ENCODE measurements at places on chromosomes 2 and 18.

- DNase-seq = no peak
Observed at GRCh38 chr2:168652997-168653921, 149.2 kb upstream of the NOSTRIN start.

DNA sequence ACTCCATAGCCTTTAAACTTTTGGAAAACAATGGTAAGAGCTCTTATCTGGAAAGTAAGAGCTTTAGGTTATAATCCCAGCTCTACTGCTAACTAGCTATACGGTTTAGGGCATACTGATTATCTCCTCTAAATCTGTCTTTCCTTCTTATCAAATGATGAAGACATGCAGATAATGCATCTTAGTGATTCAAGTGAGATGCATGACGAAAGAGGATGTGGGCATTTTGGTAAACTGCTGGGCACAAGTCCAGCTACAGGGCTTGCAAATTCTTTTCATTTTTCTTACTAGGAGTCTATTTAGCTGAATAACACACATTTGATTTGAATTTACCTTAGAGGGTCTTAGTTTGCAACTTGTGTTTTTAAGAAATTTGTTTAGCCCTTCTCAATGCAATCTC, 1604.8 kb upstream of the ZEB2 start:
- DNase-seq = no peak

DNA sequence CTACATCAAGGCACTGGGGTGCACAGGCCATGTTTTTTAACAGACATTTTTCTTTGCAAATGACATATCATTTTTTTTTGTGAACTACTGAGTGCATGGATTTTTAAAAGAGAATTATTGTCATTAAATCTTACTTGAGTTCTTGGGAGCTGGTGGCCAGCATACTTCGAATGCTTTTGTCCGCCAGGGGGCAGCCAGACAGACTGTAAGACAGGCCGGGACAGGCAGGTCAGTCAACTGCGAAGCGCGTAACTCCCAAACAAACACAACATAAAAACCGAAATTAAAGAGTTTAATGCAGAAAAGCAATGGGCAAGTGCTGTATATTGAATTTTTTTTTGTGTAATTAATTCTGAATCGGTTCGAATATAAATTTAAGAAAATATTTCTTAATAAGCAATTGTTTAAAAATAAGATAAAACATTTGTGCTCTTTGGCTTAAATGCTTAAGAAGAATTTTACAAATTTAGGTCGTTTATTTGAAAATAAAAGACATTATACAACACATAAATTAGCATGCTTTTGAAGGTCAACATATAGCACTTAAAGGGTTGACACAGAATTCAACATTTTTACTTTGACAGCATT, 142.2 kb upstream of the PXDN start:
- no peak for DNase-seq

DNA sequence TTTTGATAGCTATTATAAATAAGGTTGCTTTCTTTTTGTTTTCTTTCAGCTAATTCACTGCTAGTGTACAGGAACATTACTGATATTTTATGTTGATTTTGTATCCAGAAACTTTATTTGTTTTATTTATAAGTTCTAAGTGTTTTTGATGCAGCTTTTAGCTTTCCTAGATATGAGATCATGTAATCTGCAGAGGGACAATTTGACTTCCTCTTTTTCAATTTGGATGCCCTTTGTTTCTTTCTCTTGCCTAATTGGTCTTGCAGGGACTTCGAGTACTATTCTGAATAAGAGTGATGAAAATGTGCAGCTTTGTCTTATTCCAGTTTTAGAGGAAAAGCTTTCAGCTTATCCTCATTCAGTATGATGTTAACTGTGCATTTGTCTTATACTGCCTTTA, 643.4 kb upstream of the CDH2 start:
- DNase-seq = no peak

DNA sequence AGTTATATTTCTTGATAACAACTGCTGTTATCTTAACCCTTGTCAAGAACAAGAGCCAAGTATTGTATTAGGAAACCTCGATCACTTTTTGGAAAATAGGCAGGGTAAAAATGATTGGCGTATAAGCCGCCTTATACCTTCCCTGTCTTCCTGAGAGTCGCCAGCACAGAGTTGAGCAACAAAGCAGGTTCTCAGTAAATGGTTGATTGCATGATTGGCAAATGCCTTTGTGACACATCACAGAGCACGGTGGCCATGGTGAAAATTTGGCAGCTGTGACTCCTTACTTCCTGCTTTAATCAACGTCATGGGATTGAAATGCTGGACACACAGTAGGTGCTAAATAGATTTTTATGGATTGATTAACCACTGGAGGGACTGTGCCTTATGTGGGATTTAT, 3.9 kb upstream of the KLHL29 start:
- no peak for DNase-seq

GRCh38 chr2:109226622-109227021, 97.6 kb downstream of the SH3RF3 start:
- no peak for DNase-seq

Data from activated T-helper 9 cell treated with anti-CD3 and anti-CD28 coated beads, Interleukin-2, amount 50 U/mL, for 16 hours (primary cell).